ENCODE measurements at places on chromosomes 4 and X.

GRCh38 chr4:7716010-7716721 lies 223.5 kb downstream of the AFAP1 start:
- no peak for DNase-seq

- no peak for DNase-seq
These were observed 140.3 kb upstream of the CXCL13 start for GRCh38 chr4:77465271-77465670.

DNA sequence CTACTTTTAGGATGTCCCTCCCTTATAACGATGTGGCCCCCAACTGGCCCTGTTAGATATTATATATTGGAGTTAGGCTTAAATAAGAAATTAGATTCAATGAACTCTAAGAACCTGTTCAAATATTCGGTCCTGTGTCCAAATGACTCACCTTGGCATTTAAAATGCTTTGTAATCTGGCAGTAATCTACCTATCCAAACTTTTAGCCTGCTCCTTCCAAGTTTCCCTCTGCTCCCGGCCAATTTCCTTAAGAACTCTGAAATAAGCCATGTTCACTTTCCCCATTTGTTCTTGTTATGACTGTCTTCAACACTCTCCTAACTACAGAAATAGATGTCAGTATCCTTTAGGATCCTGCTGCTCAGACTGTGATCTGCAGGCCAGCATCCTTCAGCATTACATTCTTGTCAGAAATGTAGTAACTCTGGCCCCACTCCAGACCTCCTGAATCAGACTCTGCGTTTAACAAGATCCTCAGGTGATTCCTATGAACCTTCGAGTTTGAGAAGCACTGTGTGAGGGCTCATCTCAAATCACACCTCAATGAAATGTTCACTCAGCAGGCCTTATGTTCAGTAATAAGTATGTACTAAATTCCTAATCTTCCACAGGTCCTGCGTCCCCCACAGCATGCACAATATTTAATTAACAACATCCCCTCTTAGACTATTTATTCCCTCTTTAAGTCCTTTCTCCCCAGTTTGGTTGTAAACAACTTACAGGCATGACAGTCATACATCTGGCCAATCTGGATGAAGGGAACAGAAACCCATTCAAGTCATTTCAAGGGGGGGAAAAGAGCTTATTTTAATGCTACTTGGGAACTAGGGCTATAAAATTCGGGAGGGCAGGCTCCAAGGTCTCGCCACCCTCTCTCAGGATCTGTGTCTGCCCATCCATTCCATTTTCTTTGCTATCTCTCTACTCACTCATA lies 3.0 kb downstream of the ATP8A1 start:
- DNase-seq: no peak

- no peak for DNase-seq
These were observed 36.4 kb upstream of the RBM41 start for GRCh38 chrX:107154787-107155620.

GRCh38 chrX:108671526-108671925 lies 64.8 kb downstream of the IRS4 start:
- no peak for DNase-seq

DNA sequence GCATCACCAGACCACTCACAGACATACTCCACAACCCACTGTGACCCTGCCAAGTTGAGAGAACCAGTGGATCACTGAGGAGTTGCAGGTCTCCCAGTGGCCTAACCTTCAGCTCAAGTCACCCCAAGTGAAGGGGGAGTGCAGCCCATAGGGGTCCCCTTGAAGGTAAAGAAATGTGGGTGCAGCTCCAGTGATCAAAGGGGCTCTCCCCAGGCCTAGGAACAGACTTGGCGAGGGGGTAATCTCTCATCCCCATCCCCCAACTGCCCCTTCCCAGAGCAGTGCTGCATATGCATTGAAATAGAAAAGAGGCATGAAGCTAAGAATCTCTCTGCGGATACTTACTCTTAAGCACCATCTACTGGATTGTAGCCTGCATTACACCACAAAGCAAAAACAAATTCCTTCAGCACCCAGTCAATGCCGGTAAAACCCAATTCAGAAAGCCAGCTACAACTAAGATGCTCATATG lies 27.0 kb downstream of the MAGEE1 start:
- DNase-seq: no peak

- no peak for DNase-seq
These were observed 82.0 kb downstream of the DCTD start for GRCh38 chr4:182835006-182835740.

Data from GM12891 (cell line).